ENCODE measurements at places on chromosomes 1 and 21. TPM values are rescaled to one million over a fixed set of nuclear protein-coding genes. Genes with fewer than 3 reads are reported as not detected.

Gene TMEM82
- not detected for total RNA-seq

Gene RIIAD1
- not detected for total RNA-seq

DNA sequence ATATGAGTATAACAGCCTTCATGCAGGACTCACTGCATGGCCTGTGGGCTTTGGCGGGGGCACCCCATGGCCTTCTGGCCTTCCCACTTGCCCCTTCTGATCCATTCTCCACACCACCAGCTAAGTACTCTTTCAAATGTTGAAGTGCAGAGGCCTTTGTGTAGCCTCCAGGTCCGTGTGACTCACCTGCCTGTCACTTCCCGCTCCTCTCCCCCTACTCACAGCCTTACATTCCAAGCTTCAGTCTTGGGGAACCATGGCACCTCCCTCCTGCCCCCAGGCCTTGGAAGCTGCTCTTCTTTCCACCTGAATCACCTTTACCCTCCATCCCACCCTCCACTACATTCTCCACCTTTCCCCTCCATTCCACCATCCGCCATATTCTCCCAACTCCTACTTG is 69.6 kb downstream of the PGM1 start:
- no peak for DNase-seq

DNA sequence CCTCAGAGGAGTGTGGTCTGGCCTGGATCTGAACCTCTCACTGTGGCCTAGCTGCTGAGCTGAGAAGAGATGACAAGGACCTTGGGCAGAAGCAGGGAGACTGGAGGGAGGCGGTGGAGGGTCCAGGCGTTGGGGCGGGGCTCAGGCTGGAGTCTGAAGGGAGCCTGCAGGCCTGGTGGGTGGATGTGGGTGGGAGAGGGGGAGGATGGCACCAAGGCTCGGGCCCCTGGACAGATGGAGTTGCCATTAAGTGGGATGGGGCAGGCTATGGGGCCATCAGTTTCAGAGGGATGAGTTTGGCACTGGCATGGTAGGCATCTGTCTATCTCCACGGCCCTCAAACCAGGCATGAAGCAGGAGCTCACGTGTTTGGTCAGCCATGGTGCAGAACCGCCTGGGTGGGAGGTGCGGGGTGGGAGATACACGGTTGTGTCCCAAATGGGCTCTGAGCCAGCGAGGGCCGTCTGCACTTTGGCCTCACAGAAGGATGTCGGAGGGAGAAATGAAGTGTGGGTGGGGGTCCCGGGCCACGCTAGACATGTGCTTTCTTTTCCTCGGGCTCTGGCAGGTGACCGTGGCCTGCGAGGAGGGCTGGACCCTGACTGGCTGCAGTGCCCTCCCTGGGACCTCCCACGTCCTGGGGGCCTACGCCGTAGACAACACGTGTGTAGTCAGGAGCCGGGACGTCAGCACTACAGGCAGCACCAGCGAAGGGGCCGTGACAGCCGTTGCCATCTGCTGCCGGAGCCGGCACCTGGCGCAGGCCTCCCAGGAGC is 23.6 kb downstream of the PCSK9 start:
- DNase-seq, result no peak

DNA sequence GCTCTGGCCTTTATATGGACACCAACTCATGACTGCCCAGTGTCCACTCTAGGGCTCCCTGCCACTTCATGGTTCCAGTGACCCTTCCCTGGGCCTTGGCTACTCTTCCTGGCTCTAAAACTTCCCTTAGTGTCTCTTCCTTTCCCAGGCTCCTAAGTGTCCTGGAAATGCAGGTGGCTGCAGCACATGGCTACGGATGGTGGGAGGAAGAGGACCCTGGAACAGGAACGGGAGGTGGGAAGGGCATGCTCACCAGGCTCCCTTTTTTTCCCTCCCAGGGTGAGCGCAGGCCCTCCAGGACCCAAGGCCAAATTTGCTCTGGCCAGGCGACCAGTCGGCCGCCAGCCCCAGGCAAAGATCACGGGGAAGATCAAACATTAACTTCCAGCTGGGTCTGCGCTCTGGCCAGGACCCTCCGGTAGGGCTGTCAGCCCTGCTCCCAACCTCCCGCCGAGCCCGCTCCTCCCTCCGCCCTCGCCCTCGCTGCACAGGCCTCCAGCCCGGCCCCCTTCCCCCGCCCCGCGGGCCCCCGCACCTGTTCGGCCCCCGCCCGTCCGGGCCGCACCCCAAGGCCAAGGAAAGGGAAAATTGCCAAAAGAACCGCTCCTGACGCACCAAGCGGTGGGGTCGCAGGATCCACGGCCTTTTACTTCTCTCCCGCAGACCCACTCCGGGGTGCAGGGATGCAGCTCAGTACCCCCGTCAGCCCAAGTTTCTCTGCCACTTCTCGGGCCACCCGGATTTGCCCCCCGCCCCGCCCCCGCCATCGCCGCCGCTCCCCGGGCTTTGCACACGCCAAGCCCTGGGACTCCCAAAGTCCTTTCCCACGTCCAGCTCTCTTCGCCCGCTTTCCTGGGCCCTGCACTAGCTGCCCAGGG is 894 bp downstream of the TCEA3 start:
- no peak for DNase-seq

GRCh38 chr21:46500224-46500861 is 41.7 kb downstream of the DIP2A start:
- DNase-seq, result no peak

- no peak for DNase-seq
Measured at GRCh38 chr21:42049578-42050430, 21.3 kb upstream of the UMODL1 start.
